Epithelial cell of proximal tubule (primary cell): ENCODE measurements at places on chromosomes 1 and 21.

GRCh38 chr1:82625537-82625936 lies 824.8 kb downstream of the ADGRL2 start:
- DNase-seq, result no peak

- DNase-seq, result no peak
These were observed 168.6 kb downstream of the PRDM16 start for GRCh38 chr1:3237570-3237969.

- DNase-seq, result no peak
These were observed 605.0 kb upstream of the PKN2 start for GRCh38 chr1:88079036-88079435.

DNA sequence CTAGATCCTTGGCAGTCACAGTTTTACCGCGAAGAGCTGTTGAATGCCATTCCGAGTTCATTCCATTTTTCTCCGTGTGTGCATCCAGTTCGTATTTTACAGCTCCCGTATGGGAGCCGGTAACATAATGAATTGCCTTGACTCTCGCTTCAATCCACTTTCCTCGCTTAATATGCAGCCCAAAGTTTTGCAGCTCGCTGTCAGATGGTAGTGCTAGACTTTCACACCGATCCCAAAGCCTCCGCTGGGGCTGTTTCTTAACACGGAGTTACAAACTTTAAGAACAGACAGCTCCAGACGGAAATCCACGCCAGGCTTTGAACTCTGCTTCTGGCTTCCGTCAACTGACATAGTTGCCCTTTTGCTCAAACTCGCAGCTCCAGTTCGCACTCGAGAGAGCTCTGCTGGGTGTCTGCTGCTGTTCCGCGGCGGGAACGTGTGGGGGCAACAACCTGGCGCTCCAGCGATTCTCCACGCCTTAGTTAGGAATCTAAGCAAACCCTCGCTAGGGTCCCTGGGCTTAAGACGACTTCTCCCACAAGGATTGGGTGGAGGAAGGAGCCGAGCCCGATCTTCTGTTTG lies 3.5 kb upstream of the ARID1A start:
- peak; percentile 83 for DNase-seq

DNA sequence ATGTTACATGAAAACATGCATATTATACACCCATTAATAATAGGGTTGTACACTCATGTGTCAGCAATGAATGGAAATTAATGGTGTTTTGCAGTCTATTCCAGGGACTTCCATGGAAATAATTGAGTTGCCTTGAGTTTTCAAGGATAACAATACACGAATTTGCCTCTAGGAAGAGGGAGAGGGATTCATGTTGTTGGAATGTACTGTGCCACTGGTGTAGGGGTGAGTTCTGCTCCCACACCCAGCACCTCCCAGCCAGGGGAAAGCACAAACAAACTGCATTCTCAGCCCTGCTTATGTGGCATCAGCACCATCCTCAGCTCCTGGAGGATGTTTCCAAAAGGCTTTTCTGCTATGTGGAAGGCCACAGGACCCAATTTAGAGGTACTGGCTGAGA lies 57.8 kb downstream of the BCAR3 start:
- no peak for DNase-seq
